ENCODE measurements at places on chromosomes 11 and 22.

- DNase-seq, result no peak
These were observed 79.2 kb upstream of the GRIK4 start for GRCh38 chr11:120432056-120433018.

DNA sequence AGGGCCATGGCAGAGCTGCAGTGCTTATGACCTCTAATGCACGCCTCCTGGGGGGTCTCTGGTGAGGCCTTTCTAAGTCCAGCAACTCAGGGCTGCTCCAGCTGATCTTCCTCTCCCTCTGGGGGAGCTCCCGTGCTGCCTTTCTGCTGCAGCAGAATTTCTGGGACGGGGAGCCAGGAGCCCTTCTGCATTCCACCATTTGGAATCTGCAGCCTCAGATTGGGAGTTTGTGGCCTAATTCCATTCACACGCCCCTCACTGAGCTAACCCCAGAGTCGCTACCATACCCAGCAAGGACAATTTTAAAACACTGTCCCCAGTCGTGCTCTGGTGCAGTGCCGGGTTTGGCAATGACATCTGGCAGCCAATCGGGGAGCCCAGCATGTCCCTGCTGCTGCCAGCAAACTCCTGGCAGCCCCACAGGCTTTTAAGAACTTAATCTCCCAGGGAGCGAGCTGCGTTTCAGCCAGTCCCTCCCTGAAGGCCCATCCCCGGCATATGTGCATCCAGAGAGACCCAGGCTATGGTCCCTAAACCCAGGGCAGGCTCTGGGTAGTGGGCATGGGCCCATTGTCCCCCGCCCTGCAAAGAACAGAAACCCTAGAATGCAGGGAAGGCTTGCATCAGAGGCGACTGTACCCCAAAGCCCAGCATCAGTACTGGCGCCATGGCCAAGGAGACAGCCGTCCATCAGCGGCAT is 4.7 kb downstream of the SHANK2 start:
- DNase-seq, result peak; percentile 5

- DNase-seq, result no peak
These were observed 173.7 kb upstream of the SORL1-AS1 start for GRCh38 chr11:121626507-121626875.

- DNase-seq, result no peak
These were observed 3.9 kb downstream of the FOSL1 start for GRCh38 chr11:65896034-65896999.

- DNase-seq, result no peak
These were observed 6.6 kb upstream of the CCDC83 start for GRCh38 chr11:85848556-85848955.

GRCh38 chr11:104916442-104916841 is 18.2 kb upstream of the CASP12 start:
- DNase-seq, result no peak

DNA sequence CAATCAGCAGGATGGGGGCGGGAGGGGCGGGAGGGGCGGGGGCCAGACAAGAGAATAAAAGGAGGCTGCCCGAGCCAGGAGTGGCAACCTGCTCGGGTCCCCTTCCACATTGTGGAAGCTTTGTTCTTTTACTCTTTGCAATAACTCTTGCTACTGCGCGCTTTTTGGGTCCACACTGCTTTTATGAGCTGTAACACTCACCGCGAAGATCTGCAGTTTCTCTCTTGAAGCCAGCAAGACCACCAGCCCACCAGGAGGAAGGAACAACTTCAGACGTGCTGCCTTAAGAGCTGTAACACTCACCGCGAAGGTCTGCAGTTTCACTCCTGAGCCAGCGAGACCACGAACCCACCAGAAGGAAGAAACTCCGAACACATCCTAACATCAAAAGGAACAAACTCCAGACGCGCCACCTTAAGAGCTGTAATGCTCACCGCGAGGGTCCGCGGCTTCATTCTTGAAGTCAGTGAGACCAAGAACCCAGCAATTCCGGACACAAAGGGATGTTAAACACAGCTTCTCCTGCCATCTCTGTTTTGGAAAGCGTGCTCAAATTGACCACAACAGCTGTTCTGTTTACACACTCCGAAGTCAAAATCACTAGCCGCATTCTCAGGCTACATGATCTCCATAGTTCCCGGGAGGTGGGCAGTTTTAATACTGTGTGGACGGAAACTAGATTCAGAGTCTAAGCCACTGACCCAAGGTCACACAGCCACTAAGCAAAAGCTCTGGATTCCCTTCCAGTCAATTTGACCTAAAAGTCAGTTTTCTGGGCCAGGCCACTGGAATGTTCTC is 11.9 kb downstream of the PLAAT2 start:
- DNase-seq, result no peak

DNA sequence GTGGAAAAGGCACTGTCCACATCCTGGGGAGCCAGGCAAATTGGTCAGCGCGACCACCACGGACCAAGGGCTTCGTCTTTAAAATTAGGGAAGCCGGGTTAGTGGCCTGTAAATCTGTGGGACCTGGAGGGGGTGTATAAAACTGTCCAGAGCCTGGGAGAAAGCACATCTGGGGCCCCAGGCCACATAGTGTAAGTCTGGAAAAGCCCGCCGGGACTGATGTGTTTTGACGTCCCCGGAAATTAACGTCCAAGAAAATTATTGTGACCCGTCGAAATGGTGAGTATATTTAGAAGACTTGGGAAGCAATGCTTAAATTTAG is 4.2 kb upstream of the IGF2 start:
- DNase-seq, result no peak

DNA sequence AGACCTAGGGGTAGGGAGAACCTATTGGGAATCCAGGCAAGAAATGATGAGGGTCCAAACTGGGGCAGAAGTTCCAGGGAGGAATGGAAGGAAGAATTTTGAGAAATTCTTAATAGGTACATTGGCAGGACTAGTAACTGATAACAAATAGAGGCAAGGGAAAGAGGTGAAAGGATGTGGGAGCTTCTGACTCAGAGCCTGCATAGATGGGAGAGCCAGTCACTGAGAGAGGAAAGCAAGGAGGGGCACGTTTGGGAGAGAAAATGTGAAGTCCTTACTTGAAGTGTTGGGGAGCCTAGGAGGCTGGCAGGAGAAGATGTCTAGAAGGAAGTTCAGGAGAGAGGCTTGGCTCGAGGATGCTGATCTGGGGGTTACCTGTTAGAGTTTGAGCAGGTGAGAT is 104.6 kb upstream of the NCAM1 start:
- DNase-seq, result no peak

- no peak for DNase-seq
These were observed 191.9 kb downstream of the SWAP70 start for GRCh38 chr11:9855579-9856287.

GRCh38 chr11:35621620-35622019 is 3.4 kb downstream of the FJX1 start:
- no peak for DNase-seq

DNA sequence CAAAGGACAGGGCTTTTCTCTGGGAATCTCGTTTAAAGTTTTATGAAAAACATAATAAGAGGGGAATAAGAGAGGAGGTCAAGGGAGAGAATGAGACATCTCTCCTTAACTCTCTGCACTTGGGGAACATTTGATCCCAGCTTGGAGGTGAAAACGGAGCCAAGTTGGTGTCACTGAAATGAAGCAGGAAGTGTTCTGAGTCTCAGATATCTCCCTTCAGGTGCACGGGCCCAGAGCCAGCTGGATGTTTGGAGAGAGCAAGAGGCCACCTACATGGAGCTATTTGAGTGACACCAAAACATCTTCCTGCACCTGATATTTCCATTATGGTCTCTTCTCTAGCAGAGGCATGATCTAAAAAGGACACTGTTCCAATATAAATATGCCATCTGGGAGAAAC is 85.7 kb downstream of the BLID start:
- DNase-seq, result no peak

GRCh38 chr11:111355956-111356659 is 23.0 kb downstream of the POU2AF1 start:
- DNase-seq, result no peak

- no peak for DNase-seq
These were observed 493 bp upstream of the CYTH4 start for GRCh38 chr22:37281646-37282384.

- DNase-seq, result no peak
These were observed 60.9 kb upstream of the LMO2 start for GRCh38 chr11:33952805-33953204.

DNA sequence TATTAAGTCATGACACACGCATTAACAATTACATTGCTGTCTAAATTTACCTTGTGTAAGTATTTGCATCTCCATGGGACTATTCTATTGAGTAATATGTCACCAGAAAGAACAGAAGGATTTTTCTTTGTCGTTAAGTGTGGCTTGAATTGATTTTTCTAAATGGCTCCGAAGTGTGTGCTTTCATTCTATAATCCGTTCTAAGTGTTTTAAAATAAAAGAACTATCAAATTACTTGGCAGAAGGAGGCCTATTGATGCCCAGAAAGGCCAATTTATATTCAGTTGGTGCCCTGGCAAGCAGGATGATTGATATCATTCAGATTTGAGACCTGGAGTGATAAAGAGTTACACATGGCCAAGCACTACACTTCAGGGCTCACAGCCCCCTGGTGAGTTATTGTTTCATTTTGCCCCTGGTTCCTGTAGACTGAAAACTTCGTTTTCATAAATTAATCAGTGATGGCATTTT is 538.9 kb upstream of the ANO5 start:
- no peak for DNase-seq

DNA sequence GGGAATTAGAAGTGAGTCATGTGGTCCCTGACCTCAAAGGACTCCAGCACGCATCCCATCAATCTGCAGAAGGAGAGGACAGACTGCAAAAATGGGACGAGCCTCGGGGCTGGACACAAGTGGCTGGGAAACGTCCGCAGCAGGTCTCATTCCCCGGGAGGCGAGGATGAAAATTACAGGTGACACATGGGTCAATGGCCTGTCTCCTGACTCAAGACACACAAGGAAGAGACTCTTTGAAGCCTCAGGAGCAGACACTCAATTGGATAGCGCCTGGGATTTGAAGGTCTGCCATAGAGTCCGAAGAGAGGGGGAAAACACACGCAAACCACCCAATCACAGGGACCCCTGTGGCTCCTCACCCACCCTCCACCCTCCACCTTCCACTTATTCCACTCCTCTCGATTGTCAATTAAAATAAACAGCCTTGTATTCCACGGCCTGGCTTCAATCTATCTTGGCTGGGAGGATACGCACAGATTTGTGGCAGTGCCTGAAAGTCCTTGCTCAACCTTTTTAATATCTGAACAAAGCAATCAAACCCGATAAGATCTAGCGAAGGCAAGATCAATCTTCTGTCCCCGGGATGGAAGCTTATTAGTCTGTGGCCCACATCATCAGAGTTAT is 101.8 kb upstream of the CADM1 start:
- DNase-seq, result no peak

DNA sequence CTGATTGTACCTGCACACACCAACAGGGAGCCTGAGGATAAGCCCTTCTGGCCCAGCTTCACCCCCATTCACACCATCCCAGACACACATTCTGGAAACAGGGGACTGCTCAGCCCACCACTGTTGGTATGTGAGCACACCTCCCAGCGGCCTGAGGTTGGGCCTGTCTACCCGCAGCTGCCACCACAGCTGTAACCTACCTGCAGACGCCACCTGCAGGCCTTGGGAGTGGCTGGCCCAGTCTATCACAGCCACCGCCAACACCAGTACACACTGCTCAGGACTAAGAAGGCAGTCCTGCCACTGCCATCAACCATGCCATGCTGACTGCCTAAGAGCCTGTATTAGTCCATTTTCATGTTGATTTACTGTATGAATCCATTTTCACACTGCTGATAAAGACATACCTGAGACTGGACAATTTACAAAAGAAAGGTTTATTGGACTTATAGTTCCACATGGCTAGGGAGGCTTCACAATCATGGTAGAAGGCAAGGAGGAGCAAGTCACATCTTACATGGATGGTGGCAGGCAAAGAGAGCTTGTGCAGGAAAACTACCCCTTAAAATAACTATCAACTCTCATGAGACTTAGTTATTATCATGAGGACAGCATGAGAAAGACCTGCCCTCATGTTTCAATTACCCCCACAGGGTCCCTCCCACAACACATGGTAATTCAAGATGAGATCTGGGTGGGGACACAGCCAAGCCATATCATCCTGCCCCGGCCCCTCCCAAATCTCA is 30.6 kb downstream of the RSF1 start:
- no peak for DNase-seq

- no peak for DNase-seq
These were observed 21.4 kb upstream of the DKK3 start for GRCh38 chr11:12029738-12030363.

DNA sequence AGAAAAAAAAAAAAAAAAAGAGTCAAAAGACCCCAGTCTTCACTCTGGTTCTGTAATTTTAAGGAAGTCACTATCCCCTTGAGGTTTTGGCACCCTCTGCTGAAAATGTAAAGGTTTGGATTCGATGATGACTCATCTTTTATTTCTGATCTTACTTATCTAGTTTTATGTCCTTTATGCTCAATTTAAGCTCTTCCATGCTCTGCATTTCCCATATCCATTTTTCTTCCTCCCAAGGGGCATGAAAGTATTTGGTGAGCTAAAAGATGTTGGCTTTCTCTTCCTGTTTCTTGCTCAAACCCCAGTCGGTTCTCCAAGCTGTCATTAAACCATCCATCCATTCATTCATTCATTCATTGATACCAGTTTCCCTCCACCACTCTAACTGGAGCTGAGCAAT is 61.0 kb upstream of the CDON start:
- no peak for DNase-seq

DNA sequence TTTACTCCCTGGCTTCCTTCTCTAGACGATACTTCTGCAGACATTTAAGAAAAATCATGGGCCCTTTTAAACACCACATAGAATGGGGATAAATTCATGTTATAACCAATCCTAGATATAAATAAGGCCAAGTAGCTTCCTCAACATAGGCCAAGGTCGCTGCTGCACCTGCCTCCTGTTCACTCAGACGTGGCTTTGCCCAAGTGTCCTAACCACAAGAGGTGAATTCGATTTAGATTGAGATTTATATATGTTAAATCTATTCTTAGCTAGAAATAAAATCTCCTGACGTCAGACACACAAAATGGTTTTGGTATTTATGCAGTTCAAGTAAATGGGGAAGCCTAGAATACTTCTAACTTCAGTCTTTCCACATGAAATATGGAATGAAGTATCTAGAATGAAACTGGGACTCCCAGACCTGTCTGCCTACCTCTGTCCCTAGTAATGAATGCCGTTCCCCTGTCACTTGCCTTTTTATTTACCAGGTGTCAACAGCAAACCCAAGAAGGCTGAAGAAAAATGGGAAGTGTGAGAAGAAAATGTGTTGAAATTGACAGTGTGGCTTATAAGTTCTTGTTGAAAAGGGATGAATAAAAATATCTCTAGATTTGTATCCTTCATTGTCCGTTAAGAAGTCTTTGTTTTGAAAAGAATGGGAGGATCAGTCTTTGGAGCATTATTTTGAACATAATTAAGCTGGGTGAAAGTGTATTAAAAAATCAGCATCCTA is 131.8 kb downstream of the HIPK3 start:
- DNase-seq, result no peak
